ENCODE measurements at places on chromosomes 1 and 21. TPM values are rescaled to one million over a fixed set of nuclear protein-coding genes. Genes with fewer than 3 reads are reported as not detected.

SLAMF9 gene
- 0.63 TPM for total RNA-seq

HENMT1 gene
- total RNA-seq: 6.3 TPM

EXO1 gene
- total RNA-seq: 0.94 TPM

SHE gene
- 0.10 TPM for total RNA-seq

ANKRD65 gene
- total RNA-seq: not detected
